ENCODE measurements at places on chromosomes 1 and 21. TPM values are rescaled to one million over a fixed set of nuclear protein-coding genes. Genes with fewer than 3 reads are reported as not detected.

DNA sequence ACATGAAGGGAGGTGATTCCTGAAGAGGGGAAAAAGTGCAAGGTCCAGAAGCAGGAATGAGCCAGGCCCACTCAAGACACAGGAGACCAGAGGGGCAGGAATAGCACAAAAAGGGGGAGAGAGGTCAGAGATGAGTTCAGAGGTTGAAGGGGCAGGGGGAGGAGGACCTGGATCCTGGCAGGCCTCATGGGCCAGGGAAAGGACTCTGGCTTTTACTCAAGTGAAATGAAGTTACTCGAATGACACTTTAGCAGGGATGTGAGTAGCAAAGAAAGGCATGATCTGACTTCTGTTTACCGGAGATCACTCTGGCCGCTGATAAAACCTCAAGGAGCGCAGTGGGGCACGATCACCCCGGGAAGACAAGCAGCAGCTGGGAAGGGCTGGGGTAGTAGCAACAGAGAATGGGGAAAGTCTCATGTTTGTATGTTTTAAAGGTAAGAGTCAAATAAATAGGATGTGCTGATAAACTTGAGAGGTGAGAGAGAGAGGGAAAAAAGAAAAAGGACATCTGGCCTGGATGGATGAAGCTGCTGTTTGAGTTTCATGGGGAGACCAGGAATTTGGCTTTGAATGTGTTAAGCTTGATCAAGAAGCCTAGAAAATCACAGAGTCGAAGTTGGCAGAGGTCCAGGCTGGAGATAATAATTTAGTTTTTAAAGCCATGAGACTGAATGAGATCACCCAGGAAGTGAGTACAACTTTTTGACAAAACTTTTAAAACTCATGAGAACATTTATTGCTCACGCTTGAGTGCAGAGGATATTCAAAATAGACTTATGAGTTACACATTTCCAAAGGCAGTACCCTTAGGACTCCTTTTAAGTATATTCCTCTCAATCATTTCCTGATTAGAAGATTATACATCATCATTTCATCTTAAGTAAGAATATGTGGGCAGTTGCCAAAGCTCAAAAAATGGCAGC lies 156.0 kb downstream of the RERE start:
- no peak overlapping the region for H3K27ac ChIP-seq
- H3K4me1 ChIP-seq, result peaks cover under 1% of the 10 kb centered on the region
- no peak overlapping the region for H3K4me3 ChIP-seq
- DNase-seq, result no peak
- H3K36me3 ChIP-seq, result no peaks in the 10 kb centered on the region

DNA sequence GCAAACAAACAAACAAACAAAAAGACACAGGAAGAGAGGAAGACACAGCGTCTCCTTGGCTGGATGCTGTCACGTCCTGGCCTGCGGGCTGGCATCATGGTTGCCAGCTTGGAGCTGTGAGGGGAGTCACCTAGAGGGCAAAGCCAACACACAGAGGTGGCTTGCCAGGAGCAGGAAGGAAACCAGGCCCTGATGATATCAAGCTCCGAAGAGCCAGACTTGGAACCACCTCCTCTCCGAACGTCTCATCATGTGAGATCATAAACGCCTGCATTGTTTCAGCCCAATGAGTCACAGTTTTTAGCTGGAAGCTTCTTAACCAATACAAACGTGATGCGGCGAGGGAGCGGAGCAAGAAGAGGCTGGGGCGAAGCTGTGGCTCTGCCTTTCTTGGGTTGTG lies 8.7 kb downstream of the PLA2G2D start:
- H3K4me3 ChIP-seq, result no peak overlapping the region
- H3K27ac ChIP-seq, result no peak overlapping the region
- H3K27me3 ChIP-seq, result peaks cover 56% of the 10 kb centered on the region
- no peaks in the 10 kb centered on the region for H3K36me3 ChIP-seq
- no peak for DNase-seq
- H3K4me1 ChIP-seq, result peaks cover 8% of the 10 kb centered on the region

Gene CHIT1
- total RNA-seq, result 1.0 TPM

- no peaks in the 10 kb centered on the region for H3K27me3 ChIP-seq
- H3K4me1 ChIP-seq, result no peaks in the 10 kb centered on the region
- H3K27ac ChIP-seq, result no peak overlapping the region
- DNase-seq, result no peak
Observed at GRCh38 chr1:171965777-171966176, 124.5 kb downstream of the DNM3 start.

Gene F13B
- not detected for total RNA-seq

Gene MTMR11
- total RNA-seq, result 0.35 TPM

GRCh38 chr1:101496109-101496508 lies 259.3 kb downstream of the S1PR1 start:
- no peaks in the 10 kb centered on the region for H3K4me1 ChIP-seq
- H3K36me3 ChIP-seq, result no peaks in the 10 kb centered on the region
- no peak for DNase-seq
- no peak overlapping the region for H3K4me3 ChIP-seq
- H3K27ac ChIP-seq, result no peak overlapping the region

DNA sequence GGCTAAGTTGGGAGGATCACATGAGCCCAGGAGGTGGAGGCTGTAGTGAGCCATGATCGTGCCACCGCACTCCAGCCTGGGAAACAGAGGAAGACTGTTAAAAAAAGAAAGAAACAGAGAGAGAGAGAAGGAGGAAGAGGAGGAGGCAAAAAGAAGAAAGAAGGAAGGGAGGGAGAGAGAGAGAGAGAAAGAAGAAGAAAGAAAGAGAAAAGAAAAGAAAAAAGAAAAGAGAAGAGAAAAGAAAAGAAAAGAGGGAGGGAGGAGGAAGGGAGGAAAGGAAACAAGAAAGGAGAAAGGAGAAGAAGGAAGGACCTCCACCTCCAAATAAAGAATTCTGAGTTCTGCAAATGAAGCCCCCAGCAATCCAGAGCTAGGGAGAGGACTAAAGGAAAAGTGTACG lies 82.0 kb downstream of the STUM start:
- H3K36me3 ChIP-seq, result peaks cover 11% of the 10 kb centered on the region
- DNase-seq, result no peak
- peaks cover 33% of the 10 kb centered on the region for H3K4me1 ChIP-seq
- H3K4me3 ChIP-seq, result no peak overlapping the region
- H3K27ac ChIP-seq, result peak overlapping the region; percentile 49

Gene HORMAD1
- 0.80 TPM for total RNA-seq

Gene PYHIN1
- 42.1 TPM for total RNA-seq

DNA sequence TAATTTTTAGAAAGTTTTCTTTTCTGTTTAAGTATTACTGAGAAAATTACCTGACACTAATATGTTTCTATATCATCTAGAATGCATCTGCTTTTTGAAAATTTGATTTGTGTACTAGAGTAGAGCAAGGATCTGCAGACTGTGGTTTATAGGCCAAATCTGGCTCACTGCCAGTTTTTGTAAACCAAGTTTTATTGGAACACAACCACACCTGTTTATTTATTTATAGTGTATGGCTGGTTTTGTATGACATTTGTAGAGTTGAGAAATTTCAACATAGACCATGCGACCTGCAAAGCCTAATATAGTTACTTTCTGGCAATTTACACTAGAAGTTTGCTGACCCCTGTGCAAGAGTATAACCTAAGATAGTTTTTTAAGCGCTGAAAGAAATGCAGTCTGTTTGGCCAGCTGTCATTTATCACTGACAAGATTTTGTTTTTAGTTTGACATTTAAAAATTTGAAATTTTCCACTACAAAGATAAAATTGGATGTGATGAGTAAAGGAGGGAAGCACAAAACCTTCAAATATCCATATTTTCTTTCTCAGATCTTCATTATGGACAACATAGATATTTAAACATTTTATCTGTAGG lies 36.1 kb upstream of the CACYBP start:
- DNase-seq, result no peak
- H3K36me3 ChIP-seq, result no peaks in the 10 kb centered on the region
- H3K4me3 ChIP-seq, result no peak overlapping the region

DNA sequence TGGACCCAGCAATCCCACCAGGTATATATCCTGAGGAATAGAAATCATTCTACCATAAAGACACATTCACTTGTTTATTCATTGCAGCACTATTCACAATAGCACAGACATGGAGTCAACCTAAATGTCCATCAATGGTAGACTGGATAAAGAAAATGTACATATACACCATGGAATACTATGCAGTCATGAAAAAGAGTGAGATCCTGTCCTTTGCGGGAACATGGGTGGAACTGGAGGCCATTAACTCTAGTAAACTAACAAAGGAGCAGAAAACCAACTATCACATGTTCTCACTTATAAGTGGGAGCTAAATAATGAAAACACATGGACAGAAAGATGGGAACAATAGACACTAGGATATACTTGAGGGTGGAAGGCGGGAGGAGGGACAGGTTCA lies 36.1 kb upstream of the PRKACB start:
- no peak overlapping the region for H3K4me3 ChIP-seq
- no peak overlapping the region for H3K27ac ChIP-seq
- H3K36me3 ChIP-seq, result peaks cover 2% of the 10 kb centered on the region
- H3K4me1 ChIP-seq, result peaks cover 6% of the 10 kb centered on the region
- H3K27me3 ChIP-seq, result no peaks in the 10 kb centered on the region
- DNase-seq, result no peak

Gene RPF1
- total RNA-seq, result 41.0 TPM

Gene FAM151A
- not detected for total RNA-seq

DNA sequence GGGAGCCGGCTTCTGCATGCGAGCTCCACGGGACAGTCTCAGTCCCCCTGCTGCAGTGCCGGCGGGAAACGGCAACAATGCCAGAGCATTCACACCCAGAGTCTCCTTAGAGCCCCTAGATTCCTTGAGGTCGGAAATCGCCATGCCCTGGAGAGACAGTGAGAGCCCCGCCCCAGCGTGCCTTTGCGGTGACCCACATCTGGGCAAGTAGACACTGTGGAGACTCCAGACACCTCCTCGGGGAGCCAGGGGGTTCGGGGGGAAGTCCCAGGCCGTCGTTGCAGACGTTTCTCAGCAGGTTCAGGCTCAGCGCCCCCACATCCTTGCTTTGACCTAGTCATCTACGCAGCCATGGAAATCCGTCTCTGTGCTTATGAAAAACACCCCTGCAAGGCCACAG lies 81.3 kb upstream of the ARHGEF16 start:
- no peak overlapping the region for H3K4me3 ChIP-seq
- peaks cover 6% of the 10 kb centered on the region for H3K4me1 ChIP-seq
- DNase-seq, result no peak
- H3K27me3 ChIP-seq, result peaks cover 5% of the 10 kb centered on the region

GRCh38 chr1:41277371-41277975 lies 35.4 kb upstream of the SCMH1 start:
- peaks cover 72% of the 10 kb centered on the region for H3K27me3 ChIP-seq
- H3K4me3 ChIP-seq, result no peak overlapping the region
- H3K36me3 ChIP-seq, result peaks cover 7% of the 10 kb centered on the region
- DNase-seq, result no peak
- no peaks in the 10 kb centered on the region for H3K4me1 ChIP-seq
- H3K27ac ChIP-seq, result peak overlapping the region; percentile 72

- no peaks in the 10 kb centered on the region for H3K27me3 ChIP-seq
- no peak for DNase-seq
- no peak overlapping the region for H3K27ac ChIP-seq
- H3K4me1 ChIP-seq, result no peaks in the 10 kb centered on the region
Observed at GRCh38 chr1:14332158-14332557, 266.3 kb upstream of the KAZN start.

- H3K4me1 ChIP-seq, result no peaks in the 10 kb centered on the region
- H3K36me3 ChIP-seq, result peaks cover 2% of the 10 kb centered on the region
- DNase-seq, result no peak
- no peak overlapping the region for H3K27ac ChIP-seq
- H3K27me3 ChIP-seq, result peaks cover 23% of the 10 kb centered on the region
- H3K4me3 ChIP-seq, result no peak overlapping the region
Observed at GRCh38 chr1:115546846-115547245, 94.9 kb upstream of the VANGL1 start.

Data from T-helper 17 cell (primary cell).